Stimulated activated CD8-positive, alpha-beta memory T cell treated with anti-CD3 and anti-CD28 coated beads, Interleukin-7, amount 100 ng/mL, for 1 hour (primary cell): ENCODE measurements at places on chromosomes 6 and 20.

DNA sequence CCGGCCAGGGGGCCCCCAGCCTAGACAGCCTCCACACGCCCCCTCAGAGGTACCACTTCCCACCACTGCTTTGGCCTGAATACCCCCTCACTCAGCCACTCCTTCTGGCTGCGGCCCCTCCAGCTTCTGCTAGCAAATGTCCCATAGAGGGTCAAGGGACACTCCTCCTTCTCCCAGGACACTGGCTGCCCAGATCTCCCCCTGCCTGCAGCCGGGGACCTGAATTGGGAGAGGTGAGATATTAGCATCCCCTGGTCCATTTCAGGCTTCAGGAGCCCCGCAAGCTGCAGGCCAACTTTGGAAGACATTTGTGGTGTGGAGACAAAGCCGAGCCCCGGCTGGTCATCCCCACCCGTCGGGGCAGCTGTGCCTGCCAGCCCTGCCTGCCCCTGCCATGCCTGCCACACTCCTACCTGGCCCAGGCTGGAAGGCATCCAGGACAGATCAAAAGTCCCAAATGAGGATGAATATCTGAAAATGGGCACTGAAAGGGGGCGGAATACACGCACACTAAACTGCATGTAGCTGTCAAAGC, 32.5 kb upstream of the FOXC1 start:
- no peak for DNase-seq

DNA sequence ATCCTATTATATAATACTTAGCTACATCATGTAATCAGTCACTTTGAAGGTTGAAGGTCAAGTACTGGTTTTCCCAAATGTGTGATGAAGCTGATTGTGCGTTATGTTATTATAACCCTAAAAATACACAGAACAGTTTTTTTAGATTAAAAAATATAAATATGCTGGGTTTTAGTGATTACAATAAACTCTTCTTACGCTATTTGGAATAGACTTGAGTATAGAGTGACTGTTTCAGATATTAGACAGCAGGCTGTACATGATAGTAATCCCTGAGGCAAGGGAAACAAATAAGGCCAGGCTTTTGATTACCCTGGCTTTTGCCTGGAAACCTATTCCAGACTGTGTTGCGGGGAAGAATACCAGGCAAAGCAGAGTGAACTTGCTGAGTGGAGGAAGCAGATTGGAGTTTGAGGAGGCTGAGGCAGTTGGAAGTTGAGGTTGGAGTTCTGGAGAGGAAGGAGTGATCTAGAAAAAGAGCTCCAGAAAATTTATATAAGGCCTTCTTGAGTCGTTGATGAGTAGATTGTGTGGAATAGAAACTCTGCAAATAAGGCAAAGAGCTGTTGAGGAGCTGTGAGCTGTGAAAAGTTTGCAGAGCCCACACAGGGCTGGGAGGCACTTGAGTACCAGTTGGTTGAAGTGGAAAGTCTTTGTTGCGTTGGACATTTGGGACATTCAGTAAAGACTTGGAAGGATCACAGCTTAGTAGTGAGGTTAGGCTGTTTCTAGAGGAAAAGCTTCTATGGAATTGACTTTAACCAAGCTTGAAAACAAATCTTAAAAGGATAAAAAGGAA, 26.4 kb downstream of the MAP3K4 start:
- DNase-seq = no peak

DNA sequence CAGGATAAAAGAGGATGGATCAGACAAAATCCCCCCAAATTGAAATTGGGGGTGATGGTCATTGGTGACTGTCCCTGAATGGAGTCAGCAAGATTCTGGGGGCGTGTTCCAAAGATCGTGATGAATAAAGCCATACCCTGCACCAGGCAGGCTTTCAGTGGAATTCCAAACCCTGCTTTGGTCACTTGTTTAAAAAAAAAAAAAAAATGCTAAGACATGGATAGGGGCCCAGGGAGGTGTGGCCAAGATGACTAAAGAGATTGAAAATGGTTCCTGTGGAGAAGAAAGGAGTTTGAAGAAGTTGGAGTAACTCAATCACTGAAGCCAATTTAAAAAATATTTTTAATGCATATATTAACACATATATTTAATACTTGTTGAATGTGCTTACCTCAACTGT, 161.4 kb upstream of the KCNG1 start:
- no peak for DNase-seq

GRCh38 chr6:11536795-11537194, 754 bp upstream of the TMEM170B start:
- DNase-seq = no peak

GRCh38 chr6:14380086-14380820, 262.7 kb downstream of the CD83 start:
- DNase-seq = no peak

- no peak for DNase-seq
Measured at GRCh38 chr6:14149053-14149738, 31.6 kb downstream of the CD83 start.

DNA sequence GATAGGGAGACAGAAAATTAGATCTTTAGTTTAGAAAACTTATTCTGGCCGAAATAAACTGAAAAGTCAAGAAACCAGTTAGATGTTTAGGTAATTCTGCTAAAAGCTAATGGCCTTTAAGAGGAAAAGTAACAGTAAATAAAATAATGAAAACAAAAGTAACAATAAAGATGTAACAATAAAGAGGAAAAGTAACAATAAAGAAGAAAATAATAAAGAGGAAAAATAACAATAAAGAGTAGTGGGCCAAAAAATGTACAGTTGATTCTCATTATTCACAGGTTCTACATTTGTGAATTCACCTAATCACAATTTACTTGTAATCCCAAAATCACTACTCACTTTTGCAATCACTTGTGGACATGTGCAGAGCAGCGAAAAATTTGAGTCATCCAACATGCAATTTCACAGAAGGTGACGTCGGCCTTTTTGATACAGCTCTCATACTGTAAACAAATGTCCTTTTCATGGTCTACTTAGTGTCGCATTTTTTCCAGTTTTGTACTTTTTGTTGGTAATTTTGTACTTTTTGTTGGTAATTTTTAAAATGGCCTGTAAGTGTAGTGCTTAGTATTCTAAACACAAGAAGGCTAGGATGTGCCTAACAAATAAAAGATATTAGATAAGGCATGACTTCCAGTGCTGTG, 24.0 kb downstream of the HBS1L start:
- DNase-seq = no peak

GRCh38 chr6:139330826-139331500, 39.2 kb upstream of the TXLNB start:
- DNase-seq = no peak

DNA sequence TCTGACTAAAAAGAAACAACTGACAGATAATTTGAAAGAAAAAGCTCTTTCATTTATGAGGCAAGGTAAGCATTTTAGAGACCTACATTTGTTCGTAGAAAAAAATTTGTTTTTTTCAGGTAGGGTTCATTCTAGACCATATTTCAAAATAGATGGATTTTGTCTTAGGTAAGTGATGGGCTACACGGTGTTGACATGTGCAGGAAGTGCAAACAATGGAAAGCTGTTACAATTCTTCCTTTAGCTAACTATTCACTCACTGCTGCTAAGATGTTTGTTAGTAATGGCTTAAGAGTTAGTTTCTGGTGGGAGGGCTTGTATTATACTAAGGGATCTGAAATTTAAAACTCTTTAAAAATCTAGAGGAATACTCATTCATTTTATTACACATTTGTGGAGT, 96.7 kb downstream of the CD109 start:
- DNase-seq = no peak

DNA sequence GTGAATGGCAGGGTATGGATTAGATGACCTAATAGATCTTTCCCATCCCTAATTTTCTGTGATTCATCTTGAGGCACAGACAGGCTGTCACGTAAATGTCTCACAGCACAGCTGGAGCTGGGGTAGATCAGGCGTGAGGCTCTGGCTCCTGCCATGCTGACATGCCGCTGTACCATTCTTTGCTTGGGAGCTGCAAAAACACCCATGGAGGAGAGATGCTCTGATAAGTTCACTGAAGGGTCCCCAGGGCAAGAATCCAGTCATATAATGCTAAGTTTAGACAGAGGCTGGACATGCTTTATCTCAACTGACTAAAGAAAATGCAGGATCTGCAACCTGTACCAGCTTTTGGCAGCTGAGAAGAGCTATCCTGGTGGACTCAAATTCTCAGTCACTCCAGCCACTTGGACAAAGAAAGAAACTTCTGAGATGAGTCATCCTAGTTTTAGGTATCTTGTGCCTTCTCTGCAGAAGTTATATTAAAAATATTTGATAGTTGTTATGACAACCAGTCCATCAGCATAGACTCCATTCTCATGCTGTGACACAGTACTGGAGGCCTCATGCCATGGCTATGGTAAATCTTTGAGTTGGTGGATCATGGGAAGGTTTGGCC, 185.1 kb upstream of the RAB32 start:
- DNase-seq = no peak

- no peak for DNase-seq
Measured at GRCh38 chr6:29733057-29733456, 9.8 kb downstream of the HLA-F start.

DNA sequence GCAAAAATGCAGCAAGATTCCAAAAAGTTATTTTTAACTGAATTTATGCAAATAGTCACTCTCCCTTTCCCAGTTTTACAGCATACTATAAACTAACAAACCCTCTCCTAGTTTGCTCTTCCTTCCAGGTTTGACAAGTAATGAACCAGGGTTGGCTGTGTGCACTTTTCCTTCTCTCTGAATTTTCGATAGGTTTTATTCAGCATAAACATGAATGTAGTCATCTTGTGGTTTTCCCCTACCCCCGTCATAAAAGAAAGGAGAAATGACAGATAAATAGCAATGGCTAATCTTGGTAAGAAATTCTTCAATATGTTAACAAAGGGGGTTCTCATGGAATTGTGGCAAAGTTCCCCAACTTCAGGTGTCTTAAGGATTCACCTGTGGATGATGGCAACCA, 26.3 kb downstream of the PRDM1 start:
- DNase-seq = no peak

- DNase-seq = no peak
Measured at GRCh38 chr20:41577129-41578009, 40.8 kb downstream of the CHD6 start.

DNA sequence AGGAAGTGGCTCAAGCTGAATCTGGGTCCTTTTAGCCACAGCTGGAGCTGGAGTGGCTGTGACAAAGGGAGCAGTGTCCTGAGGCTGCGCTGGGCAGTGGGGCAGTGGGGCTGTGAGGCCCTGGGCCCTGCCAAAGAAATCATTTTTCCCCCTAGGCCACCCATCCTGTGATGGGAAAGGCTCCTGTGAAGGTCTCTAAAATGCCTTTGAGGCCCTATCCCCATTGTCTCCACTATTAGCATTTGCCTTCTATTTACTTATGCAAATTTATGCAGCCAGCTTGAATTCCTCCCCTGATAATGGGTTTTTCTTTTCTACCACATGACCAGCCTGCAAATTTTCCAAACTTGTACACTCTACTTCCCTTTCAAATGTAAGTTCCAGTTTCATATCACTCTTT, 539.2 kb downstream of the MEI4 start:
- DNase-seq = no peak

- DNase-seq = no peak
Measured at GRCh38 chr6:79657238-79657637, 26.1 kb downstream of the SH3BGRL2 start.

GRCh38 chr20:23296841-23297701, 53.5 kb upstream of the NXT1 start:
- no peak for DNase-seq

- DNase-seq = no peak
Measured at GRCh38 chr6:48476257-48476656, 365.3 kb upstream of the PTCHD4 start.

DNA sequence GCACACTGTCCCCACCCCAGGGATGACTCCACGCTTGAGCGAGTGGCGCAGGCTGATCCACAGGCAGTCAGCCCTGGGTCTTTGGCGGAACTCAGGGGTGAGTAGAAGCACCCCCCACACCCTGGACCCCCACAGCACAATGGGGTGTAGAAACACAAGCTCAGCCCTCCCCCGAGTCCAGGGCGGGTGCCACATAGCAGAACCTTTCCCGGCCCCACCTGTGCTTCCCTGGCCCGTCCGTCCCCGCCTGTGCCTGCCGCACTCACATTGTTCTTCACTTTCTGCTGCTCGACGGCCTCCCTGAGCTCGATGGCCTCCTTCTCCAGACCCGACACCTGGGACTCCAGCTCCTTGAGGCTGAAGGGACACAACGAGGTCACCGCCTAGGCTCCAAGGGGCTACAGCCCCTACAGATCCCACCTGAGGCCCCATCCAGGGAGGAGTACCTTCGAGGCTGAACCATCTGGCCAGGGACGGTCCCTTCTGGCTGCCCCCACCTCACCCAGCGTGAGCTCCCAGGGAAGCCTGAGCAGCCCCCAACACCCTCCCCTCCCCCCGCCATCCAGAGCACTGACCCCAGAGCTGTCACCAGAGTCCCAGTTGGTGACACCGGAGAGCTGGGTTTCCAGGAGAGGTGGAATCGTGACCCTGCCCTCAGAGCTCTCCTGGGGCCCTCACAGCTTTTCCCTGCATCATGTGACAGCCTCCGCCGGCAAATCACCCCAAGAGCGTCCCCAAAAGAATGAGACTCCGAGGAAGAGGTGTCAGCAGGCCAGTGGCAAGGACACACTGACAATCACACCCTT, 55.6 kb downstream of the DSTN start:
- no peak for DNase-seq

DNA sequence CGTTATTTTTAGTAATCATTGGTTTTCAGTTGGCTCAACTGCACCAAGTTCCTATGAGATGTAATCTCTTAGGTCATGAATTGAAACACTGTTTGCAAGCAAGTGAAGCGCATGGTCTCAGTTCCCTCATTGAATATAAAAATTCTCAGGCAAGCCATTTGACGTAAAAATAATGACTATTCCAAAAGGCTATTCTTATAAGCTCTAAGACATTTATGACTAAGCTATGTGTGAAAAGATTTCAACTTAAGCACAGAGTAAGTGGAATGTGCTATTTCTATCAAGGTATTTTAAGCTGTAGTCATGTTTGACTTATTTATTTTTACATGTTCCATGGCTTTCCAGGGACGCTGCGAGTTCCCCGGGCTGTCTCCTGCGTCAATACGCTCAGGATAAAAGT, 248.5 kb downstream of the THBS2 start:
- no peak for DNase-seq

DNA sequence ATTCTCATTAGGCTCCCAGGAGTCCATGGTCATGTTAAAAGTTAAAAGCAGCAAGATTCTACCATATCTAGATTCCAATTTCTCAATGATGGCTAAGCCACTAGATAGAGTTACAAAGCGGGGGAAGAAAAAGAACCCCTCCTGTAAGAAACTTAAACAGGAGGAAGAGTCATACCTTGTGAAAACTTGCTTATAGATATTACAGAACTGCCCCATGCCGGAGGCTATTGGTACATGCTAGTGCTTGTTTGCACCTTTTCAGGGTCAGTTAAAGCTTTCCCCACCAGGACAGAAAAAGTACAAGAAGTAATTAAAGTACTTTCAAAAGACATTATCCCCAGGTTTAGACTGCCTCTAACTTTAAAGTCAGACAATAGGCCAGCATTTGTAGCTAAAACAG, 15.5 kb upstream of the GSTA3 start:
- DNase-seq = no peak

DNA sequence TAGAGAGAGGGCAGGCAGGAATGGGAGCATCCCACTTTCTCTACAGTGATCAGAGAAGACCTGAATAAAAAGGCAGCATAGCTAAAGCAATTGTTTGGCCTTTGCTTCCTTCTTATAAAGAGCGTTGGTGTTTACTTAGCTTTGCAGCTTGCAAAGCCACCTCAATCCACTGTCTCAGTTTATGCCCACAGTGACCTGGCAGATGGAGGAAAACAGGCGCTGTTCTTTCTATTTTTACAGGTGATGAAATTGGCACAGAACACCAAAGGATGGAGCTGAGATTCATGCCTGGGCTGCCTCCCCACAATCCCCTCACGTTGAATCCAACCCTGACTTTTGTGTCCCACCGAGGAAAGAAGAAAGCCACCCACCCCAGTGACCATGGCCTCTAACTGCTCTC, 130.5 kb downstream of the TTLL2 start:
- DNase-seq = no peak

- DNase-seq = no peak
Measured at GRCh38 chr6:135231469-135231844, 50.3 kb downstream of the MYB start.
